ENCODE measurements at places on chromosomes 4 and X.

DNA sequence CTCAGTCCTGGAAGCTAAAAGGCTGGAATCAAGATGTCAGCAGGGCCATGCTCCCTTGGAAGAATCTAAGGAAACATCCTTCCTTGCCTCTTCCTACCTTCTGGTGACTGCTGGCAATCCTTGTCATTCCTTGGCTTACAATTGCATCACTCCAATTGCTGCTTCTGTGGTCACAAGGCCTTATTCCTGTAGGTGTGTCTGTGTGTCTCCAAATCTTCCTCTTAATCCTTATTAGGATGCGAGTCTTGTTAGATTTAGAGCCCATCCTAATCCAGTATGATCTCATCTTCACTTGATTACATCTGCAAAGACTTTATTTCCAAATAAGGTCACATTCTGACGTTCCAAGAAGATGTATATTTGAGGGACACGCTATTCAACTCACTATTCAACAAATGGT, 52.2 kb downstream of the SMIM20 start:
- DNase-seq: no peak

- no peak for DNase-seq
These were observed 247.9 kb upstream of the POF1B start for GRCh38 chrX:85627363-85627762.

- DNase-seq: no peak
These were observed at the start of gene MAGEA4 for GRCh38 chrX:151912780-151913179. TSS of gene MAGEA4 (plus strand) at chrX:151912889. CDS start at chrX:151923665, 10,776 bp downstream.

DNA sequence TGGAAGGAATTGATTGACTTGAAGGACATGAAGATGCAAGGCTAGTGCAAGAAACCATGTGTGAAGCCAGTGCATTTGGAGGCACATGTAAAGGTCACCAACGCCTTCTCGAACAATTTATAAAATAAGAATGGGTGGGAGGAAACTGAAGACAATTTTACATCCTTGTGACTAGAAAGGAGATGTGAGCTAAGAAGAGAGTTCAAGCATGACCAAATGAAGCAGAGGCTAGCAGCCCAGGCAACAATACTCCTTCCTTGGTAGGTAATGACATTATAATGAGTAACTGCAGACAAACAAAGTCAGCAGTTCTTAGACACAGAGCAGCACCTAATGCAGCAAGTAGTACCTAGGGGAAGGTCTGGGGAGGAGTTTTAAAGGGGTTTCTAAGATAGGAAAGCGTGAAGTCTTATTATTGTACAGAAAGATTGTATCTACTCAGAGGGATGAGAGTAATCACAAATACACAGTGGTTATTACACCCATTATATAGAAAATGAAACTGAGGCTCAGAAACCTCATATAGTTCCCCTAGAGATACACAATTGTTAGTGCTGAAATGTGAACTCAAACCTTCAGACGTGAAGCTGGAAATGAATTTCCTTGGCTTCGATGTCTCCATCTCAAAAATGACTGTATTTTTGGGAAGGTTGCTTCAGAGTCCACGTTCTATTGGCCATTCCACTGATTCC, 56.1 kb downstream of the ATXN3L start:
- no peak for DNase-seq

- DNase-seq: no peak
These were observed 960 bp upstream of the IL1RAPL1 start for GRCh38 chrX:28586286-28586685.

- DNase-seq: no peak
These were observed 145.9 kb downstream of the PPP3CA start for GRCh38 chr4:101201421-101201820.

DNA sequence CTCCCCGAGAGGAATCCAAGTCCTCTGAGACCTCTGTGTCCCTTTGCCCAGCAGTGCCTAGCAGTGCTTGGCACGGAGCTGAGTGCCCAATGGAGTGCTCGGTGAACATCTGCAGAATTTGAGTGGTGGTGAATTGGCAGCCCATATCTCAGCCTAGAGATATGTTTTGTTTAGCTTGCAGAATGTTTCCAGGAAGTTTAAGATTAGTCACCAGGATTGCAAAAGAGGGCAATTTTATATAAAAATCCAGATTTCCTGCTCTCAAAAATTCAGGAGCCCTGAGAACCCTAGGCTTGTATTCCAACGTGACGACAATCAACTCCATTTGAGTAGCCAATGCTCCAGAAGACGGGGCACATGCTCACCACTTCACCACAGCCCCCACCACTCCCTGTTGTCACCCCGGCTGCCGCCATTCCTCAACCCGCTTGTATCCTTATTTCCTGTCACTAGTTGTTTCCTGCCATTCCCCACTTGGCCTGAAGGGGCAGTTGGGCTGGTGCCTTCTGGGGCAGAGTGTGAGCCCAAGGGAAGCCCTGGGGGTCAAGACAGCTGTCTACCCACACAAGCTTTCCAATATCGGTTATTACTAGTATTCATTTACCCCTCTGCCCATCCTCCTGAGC, 116.9 kb downstream of the EFNB1 start:
- DNase-seq: no peak

All from renal cortex interstitium (tissue), 15 donors.